ENCODE measurements at places on chromosomes 3 and 15.

DNA sequence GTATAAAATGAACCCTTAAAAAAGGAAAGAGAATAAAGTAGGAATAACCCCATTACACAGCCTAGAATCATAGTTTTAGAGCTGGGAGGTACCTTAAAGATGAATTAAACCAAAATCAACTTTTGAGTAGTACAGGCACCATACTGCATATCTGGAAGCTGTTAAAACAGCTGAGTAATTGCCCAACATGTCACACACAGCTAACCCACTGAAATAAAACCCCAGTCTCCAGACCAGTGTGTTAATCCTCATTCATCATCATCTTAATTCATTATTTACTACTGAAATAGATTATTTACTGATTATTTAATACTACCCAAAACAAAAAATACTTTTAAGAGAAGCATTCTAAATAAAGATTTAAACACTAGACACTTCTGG is 52.8 kb downstream of the GPR160 start:
- no peak for DNase-seq

DNA sequence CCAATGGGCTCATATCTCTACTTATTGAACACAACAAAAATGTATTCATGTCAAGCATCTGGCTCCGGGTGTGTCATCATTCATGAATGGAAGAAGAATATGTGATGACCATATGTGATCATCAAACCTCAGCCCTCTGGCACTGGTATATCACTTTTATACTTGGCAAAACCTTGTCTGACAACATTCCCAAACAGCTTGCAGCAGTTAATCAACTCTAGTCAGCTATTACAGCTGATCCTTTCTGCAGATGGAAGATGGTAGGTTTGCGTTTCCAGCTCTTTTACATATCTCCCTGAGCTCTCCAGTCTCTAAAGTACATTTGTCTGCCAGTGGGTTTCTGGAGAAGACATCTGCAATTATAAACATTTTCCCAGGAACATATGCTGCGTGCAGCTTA is 6.6 kb downstream of the PLSCR5 start:
- DNase-seq: no peak

GRCh38 chr3:31346542-31346979 is 186.2 kb upstream of the STT3B start:
- DNase-seq: no peak

DNA sequence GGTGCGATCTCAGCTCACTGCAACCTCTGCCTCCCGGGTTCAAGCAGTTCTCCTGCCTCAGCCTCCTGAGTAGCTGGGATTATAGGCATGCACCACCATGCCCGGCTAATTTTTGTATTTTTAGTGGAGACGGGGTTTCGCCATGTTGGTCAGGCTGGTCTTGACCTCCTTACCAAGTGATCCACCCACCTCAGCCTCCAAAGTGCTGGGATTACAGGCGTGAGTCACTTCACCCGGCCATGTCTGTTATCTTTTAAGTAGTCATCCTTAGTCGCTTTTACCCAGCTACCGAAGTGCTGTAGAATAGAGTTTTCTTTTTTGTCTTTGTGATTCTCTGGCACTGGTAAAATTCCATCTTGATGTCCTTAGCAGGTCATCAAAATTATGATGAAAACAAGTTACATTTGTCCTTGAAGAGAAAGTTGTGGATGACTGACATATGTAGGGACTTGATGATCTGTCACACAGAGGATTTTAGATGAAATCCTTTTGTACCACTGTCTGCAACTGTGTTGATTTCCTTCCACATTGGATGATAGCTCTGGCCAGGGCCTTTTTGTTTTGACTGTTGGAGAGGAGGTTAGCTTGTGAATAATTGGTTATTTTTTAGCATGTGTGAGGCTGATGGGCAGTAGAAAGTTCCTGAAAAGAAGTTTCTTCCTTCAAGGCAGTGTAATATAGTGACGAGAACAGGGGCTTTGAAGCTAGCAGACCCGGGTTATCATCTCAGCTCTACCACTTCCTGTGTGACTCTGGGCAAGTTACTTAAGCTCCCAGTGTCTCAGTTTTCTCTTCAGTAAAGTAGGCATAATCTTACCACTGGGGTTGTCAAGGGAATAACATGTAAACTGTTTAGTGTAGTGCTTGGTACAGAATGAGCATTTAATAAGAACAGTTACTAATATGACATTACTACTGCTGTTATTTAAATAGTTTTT is 18.8 kb downstream of the ATG7 start:
- peak; percentile 30 for DNase-seq

- DNase-seq: peak; percentile 78
Measured at GRCh38 chr15:52261498-52262242, 33.9 kb downstream of the MYO5C start.

- no peak for DNase-seq
Measured at GRCh38 chr3:45453839-45454238, 65.5 kb downstream of the LARS2 start.

DNA sequence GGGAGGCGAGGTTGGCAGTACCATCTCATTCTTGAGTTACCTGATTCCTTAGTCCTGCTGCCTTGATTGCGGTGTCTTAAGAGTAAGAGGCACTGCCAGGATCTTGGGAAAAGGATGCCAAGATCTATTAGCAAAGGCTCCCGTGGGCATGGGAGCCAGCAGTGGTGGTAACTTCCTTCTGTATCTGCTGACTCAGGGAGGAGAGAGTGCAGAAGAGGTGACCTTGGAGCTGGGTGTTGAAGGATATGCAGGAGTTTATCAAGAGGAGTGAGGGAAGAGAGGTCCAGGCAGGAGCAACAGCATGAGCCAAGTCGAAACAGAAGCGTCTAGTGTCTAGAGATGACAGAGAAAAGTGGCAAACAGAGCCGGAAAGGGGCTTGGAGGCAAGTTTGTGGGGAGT is 4.5 kb downstream of the MESP2 start:
- no peak for DNase-seq

- peak; percentile 28 for DNase-seq
Measured at GRCh38 chr15:78440375-78441373, 2.7 kb downstream of the IREB2 start.

DNA sequence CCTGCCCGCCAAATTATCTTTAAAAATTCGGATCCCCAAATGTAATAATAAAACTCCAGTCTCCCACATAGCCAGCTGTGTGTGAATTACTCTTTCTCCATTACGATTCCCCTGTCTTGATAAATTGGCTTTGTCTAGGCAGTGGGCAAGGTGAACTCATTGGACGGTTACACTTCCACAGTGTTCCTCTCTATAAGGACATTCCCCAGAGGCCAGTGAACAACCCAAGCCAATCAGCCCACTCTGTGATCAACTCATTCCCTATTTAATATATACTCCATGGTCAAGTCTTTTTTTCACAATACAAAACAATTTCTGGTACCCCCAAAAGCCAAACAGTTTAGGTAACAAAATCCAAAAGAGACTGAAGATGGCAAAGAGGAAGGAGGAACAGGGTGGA is 90.5 kb upstream of the DAZL start:
- no peak for DNase-seq

- no peak for DNase-seq
Measured at GRCh38 chr3:168036619-168037018, 59.1 kb downstream of the GOLIM4 start.

GRCh38 chr3:23439080-23439479 is 236.0 kb downstream of the UBE2E2 start:
- DNase-seq: no peak

DNA sequence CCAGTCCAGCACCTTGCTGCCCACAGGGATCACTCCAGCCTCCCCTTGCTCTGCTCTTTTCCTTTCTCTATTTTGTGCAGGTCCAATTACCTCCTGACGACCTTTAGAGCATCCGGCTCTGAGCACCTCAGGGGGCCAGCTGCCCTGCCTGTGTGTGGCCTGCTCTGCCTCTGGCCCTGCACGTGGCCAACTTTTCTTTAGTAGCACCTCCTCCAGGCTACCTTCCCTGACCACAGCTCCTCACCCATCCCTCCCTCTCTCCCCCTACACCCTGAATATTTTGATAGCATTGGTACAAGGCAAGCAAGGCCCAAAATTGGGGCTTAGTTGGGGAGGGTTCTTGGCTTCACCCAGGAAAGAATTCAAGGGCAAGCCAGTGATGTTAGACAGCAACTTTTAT is 66.9 kb upstream of the PRR20G start:
- DNase-seq: no peak

- DNase-seq: no peak
Measured at GRCh38 chr3:39532777-39533176, 65.3 kb downstream of the MOBP start.

All from activated T-cell treated with anti-CD3 and anti-CD28 coated beads, Interleukin-2, amount 50 U/mL, for 48 hours (primary cell).